ENCODE measurements at places on chromosomes 7 and 10.
A peak's percentile ranks its signal among the peaks of the same experiment; 100 is the strongest.

GRCh38 chr7:41711283-41712064, 8.6 kb upstream of the INHBA start:
- DNase-seq = peak; percentile 53

DNA sequence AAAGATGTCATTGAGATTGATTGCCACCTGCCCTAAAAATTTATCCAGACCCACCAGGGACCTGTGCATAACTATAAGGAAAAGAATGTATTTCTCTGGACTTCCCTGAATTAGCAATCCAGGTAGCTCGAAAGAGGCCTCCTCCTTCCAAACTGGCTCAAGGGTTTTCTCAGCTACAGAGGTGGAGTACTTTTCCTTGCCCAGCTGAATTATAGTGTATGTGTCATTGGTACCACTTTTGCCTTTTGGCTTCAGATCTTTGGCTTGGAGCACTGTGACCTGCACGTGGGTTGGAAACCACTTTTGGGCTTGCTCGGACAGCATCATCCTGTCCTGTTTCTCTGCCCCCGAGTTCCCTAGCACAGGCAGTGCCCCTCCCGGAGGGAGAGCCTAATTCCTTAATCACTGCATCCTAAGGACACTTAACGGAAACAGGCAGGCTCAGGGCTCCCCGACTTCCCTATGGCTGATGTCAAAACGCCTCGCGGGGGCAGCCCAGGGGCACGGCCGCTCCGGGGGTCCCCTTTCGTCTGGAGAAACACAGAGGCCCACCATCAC, 825 bp downstream of the RAB11FIP2 start:
- DNase-seq = no peak

DNA sequence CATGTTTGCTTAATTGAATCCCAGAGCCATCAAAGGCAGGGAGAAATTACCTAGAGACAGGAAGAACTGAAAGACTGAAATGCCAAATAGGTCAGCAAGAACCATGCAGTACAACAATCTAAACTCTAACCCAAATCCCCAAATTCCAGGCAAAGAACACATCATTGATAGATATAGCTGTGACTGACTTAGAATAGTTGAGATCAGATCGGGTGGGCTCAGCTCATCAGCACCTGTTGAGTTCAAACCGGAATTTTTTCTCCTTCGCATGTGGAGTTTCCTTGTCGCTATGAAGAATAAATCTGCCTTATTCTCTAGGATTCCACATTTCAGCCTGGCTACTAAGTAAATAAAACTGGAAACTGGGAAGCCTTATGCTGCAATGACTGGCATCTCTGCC, 1.4 kb downstream of the ANKMY2 start:
- DNase-seq = no peak

DNA sequence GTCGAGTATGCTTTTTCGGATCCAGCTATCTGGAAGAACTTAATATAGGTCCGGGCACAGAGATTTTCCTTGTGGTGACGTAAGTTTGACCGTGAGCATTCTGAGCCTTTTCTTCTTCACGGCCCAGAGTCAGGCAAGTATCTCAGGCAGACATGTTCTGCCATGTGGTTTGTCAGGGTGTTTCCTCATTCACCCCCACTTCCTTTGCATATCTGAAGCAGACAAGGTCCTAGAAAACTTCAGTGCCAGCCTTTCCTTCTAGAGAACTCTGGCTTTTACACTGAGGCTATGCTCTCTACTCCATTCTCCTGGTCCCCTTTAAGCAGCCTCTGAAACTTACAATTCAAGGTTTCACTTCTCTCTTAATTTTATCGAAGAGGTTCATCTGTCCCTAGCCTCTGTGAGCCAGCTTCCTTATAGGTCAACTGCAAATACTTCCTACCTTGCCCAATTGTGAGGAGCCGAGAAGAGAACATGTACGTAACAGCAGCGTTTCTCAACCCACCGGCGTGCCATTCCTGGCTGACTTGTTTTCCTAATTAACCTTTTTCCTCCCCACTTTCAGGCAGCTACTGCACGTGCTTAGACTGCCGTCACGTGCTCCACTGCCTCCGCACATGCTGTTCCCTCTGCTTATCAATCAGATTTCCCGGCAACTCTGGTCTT, 47.3 kb downstream of the CDCA7L start:
- no peak for DNase-seq

- no peak for DNase-seq
These were observed 27.2 kb upstream of the NUB1 start for GRCh38 chr7:151314401-151314800.

- no peak for DNase-seq
These were observed 3.3 kb upstream of the OPN4 start for GRCh38 chr10:86651021-86651471.

DNA sequence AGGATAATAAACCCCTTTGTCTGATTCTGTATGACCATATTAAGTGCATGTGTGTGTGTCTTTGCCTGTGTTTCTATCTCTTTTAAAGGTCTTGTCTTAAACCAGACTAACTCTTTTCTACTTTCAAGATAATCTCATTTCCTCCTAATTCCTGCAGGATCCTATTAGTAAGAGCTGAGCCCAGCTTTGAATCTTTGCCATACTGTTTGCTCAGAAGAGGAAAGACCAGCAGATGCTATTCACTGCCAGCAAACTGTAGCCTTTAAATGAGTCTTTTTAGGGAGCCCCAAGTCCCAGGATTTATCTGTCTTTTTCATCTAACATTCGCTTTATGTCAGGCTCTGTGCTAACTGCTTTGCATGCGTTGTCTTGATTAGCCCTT, 2.9 kb downstream of the GPR158 start:
- DNase-seq = no peak

GRCh38 chr7:55441774-55442522, 76.8 kb downstream of the LANCL2 start:
- DNase-seq = no peak

GRCh38 chr10:64041185-64041988, 520.2 kb downstream of the REEP3 start:
- DNase-seq = peak; percentile 52

Data from HuH-7 (cell line).